ENCODE measurements at places on chromosomes 7 and 10.

DNA sequence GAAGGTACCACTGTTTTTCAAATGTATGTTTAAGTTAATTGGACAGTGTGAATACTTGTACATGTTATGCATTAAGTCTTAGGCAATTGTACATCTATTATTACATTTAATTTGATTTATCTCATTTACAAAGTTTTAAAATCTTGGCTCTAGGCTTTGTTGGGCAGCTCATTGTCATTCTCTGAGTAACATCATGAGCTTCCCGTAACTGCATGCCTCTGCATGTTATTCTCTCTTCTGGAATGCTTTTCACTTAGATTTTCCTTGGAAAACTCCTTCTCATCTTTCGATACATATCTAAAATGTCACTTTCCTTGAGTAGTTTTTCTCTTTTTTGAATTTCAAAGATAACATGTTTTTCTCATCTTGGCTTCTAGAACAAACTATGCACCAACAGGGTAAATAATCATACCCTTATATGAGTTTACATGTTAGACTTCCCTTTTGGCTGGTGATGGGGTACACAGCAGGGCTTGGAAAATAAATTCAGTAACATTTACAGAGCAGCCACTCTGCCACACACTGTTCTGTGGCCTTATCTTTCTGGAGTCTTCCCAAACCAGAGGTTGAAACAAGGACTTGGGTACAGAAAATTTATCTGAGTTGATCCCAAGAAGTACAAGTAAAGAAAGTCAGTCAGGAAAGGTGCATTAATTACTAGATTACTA lies 42.2 kb upstream of the A1CF start:
- DNase-seq, result no peak

GRCh38 chr7:42274053-42274452 lies 37.0 kb upstream of the GLI3 start:
- no peak for DNase-seq

GRCh38 chr10:127887541-127888415 lies 5.0 kb downstream of the CLRN3 start:
- no peak for DNase-seq

DNA sequence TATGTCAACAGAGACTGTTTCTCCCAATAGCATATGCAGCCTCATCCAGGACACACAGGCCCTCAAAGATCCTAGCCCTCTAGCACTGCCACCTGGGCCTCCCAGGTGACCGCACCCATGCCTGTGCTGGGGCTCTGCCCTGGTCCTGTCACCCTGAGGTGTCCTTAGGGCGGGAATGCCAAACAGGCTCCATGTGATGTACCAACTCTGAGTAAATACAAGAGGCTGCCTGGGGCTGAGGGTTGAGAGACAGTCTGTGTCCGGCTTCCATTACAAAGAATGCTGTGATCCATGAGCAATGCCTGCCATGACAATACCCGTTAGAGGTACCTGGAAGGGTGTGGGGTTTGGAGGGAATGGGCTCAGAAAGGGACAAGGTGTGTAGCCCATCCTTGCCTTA lies 83.0 kb upstream of the KAT6B start:
- DNase-seq, result no peak

DNA sequence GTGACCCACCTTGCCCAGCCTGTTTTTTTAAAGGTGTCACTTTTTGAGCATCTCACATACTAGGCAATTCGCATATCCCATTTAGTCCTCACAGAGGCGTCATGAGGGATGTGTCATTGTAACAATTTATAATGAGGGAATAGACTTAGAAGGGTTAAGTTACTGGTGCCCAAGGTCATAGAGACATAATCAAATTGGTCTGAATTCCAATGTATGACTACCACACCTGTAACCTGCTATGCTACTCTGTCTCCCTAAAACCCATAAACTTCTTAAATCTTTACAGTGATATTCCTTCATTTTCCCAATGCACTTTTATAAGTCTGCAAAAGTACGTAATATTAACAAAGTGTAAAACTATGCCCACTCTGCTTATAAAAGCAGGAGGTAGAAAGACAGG lies 7.1 kb downstream of the ZMYND11 start:
- no peak for DNase-seq

DNA sequence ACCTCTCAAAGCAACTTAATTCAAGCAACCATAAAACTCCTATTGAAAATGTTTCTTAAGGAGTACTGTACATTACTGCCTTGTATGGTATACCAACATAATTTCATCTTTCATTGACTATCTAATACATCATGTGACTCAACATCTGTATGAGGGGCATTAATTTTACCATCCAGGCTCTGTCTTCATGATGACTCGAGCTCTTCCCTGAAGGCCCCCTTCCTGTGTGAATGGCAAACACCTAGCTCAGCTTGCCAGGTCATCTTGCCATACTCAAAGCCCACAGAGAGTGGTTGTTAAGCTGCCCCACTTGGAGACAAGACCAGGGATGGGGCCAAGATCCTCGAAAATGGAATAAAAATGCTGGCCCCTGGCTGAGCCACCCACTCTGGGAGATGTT lies 82.4 kb downstream of the SGMS1 start:
- DNase-seq, result no peak

DNA sequence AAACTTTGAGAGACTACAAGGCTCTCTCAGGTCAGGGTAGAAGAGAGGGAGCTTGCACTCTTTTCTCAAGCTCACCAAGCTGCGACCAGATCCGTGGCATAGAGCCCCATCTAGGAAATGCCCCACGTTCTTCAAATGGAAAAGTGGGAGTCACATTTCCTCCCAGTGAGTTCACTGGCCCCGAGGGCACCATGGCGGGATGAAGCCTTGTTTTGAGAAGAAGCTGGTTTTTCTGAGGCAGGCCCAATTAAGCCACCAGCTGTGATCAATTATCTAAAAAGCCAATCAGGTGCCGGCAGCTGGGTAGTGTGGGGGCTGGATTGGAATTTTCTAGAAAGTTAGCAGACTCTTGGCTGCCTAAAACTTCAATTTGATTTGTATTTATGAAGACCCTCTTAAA lies 101.4 kb downstream of the ZNF365 start:
- DNase-seq, result no peak

All from activated CD4-positive, CD25-positive, alpha-beta regulatory T cell treated with anti-CD3 and anti-CD28 coated beads, Interleukin-2, amount 50 U/mL, for 72 hours (primary cell).